Right ventricle myocardium superior (tissue), 1 donor: ENCODE measurements at places on chromosomes 5 and 9. TPM values are rescaled to one million over a fixed set of nuclear protein-coding genes. Genes with fewer than 3 reads are reported as not detected.

Gene SPATA31A3
- total RNA-seq: not detected

Gene DMRT3
- total RNA-seq: not detected

Gene PRR16
- total RNA-seq: 14.2 TPM

Gene ANKRD33B
- total RNA-seq: 2.9 TPM

GRCh38 chr9:72022841-72023240 lies 37.6 kb downstream of the C9orf57 start:
- no peak for DNase-seq

GRCh38 chr5:163193886-163194285 lies 243.5 kb upstream of the CCNG1 start:
- no peak for DNase-seq

DNA sequence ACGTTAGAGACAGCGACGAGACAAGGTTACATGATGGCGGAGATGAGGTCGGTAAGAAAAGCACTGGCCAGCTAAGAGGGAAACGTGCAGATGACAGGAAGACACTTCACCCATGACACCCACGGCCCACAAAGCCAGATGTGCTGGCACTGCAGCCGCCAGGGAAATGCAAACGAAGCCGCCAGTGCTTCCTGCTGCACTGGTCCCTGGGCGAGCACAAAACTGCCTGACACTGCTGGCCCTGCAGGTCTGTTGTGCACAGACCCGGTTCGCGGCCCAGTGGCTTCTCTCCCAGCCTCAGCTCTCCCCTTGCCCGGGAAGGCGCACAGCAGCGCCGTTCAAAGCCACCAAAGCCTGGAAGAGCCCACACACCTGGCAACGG lies 20.3 kb downstream of the QSOX2 start:
- no peak for DNase-seq

- DNase-seq: no peak
Measured at GRCh38 chr9:89174291-89174690, 4.3 kb downstream of the SHC3 start.

DNA sequence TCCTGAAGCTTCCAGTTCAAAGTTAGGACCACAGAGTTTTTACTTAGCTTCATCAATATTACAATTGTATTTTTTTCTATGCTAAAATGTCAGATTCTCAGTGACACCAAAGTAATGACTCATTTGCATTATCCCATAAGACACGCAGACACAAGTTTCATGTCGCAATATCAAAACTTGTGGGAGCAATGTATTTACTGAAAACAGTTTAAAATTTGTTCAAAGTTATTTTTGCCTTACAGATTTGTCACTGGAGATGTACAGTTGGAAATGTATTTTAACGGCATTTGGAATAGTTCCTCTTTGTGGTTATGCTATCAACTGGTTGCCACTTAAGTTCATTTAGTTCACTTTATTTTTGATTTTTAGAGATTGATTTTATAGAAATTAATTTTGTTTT lies 36.2 kb upstream of the DAP start:
- no peak for DNase-seq

GRCh38 chr5:97453263-97453662 lies 270.2 kb upstream of the RIOK2 start:
- no peak for DNase-seq

DNA sequence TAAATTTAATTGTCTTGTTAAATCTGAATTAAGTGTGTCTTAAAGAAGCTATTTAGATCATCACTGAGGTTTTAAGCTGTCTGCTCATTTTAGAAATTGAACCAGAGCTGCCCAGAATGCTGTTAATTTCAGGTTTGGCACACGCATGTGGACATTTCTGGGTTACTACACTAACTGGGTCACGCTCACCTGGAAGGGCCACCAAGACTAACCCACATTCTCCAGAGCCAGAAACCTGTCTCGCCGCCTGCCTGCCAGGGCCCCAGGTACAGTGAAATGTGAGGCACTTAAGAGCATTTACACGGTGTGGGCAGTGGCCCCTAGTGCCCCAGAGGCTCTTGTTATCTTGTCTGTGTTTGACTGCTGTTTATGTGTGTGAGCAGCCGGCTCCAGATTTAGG lies 46.6 kb downstream of the ATP10B start:
- DNase-seq: no peak

- DNase-seq: no peak
Measured at GRCh38 chr5:138792195-138792790, 39.1 kb downstream of the CTNNA1 start.

GRCh38 chr5:11584017-11584416 lies 320.2 kb downstream of the CTNND2 start:
- DNase-seq: no peak

DNA sequence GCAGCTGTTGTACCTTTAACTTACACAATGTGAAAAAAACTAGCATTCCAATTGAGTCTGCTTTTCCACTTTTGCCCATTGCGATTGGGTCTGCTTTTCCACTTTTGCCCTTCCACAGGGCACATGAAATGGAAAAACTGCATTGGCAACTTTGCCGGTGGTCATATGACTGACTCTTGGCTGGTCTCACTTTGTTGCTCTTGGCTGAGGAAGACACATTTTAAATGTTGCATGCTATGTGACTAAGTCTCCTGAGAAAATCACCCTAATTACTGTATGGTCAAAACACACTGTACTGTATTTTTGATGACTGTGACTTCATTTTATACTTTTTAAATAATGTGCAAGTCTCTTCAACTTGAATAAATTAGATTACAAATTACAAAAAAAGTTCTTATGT lies 1.6 kb upstream of the OXCT1 start:
- no peak for DNase-seq

- peak; percentile 24 for DNase-seq
Measured at GRCh38 chr5:1661831-1662558, 137.6 kb downstream of the MRPL36 start.

DNA sequence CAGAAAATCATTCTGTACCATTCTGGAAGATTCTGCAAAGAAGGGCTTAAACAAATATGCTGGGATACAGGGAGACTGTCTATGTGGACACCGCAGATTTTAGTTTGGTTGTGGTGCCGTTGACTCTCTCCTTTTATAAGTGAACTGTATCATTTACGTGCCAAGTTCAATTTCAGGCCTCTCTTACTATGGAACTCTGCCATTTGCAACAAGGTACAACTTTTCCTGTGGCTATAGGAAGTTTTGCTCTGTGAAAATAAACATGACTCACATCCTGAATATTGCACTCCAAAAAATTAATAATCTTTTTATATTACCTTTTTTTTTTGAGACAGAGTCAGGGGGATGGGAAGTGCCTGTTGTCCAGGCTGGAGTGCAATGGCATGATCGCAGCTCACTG lies 29.7 kb upstream of the CSNK1G3 start:
- no peak for DNase-seq

GRCh38 chr9:28320616-28321015 lies 747.3 kb upstream of the C9orf72 start:
- no peak for DNase-seq
